Activated CD4-positive, alpha-beta memory T cell treated with anti-CD3 and anti-CD28 coated beads for 36 hours (primary cell): ENCODE measurements at places on chromosomes 1 and 21.

DNA sequence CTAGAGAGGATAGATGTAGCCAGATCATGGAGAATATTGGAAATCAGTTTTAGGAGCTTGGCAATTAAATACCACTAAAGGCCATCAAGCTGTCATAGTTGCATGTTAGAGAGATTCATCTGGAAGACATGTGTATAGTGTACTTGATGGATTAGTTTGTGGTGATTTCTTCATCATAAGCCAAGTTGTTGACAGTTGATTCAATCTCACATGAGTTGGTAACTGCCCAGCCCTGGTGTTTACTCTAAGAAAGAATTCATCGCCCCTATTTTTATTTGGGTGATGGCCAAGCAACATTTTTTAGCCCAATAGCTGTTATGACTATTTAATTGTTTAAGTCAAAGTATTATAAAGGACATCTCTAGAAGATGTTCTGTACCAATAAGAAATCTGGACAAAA, 737.6 kb downstream of the PLA2G4A start:
- no peak for DNase-seq

GRCh38 chr1:147750618-147751217, 9.7 kb downstream of the GJA5 start:
- no peak for DNase-seq

- no peak for DNase-seq
These were observed 16.0 kb upstream of the POU3F1 start for GRCh38 chr1:38062361-38063288.

DNA sequence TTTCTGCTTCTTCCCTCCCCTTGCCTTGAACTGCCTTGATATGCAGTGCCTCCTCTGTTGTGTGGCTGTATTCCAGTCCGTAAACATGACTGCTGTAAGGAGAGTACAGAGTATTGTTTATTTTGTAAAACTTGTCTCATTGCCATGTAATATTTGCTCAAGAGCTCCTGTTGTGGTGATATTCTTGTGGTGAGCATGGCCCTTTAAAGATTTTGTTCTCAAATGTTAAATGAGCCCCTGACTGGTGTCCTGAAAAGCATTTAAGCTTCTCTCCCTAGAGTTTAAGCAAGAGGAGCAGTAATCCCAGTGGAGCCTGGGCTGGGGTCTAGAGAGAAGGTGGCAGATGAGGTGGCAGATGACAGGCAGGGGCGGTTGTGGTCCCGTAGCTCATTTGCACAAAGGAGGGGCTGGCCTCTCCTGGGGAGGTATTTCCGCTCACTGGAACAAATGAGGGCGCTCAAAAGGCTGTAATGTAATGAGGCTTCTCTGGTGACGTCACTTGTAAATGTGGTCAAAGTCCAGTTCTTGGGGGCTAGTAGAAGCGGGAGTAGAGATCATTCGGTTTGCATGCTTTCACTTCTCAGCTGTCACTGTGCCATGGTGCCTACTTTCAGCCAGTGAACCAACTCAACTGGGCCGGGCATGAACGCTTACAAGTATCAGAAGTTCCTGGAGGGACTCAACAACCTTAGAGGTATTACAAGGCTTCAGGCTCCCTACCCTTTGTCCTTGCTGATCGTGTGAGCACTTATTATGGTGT, 46.0 kb upstream of the MACF1 start:
- DNase-seq, result no peak
